Activated naive CD8-positive, alpha-beta T cell treated with anti-CD3 and anti-CD28 coated beads, Interleukin-2, amount 50 U/mL, for 24 hours (primary cell): ENCODE measurements at places on chromosomes 1 and 21.

DNA sequence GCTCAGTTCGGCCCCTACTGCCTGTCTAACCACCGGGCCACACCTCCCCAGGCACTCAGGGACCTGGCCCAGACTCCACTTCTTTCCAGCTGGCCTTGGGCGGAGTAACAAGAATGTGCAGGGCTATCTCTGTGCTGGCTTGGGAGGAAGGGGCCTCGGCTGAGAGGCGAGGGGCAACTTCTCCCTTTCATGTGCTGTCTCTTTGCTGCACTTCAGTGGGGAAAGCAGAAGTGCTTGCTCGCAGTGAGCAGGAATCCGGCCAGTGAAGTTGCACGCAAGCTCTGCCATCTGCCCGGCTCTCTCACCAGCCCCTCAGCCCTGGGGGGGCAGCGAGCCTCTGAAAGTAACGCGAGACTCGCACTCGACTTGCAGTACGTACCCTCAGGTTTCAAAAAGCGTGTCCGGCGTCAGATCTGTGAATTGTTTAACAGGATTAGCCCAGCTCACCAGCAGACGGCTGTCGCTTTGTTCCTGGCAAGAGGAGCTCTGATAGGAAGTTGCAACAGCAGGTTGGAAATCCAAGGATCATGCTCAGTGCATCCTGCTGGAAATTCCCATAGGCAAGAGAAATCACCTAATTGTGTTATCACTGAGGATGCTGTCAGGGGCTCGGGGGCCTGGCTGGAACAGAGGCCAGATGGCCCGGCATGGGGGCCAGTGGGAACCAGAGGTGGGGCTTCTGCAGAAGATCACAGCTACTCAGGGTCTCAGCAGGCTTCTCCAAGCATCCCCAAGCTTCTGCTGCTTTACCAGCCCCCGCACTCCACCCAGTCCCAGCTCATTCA lies 221.1 kb downstream of the NPHP4 start:
- DNase-seq, result no peak

DNA sequence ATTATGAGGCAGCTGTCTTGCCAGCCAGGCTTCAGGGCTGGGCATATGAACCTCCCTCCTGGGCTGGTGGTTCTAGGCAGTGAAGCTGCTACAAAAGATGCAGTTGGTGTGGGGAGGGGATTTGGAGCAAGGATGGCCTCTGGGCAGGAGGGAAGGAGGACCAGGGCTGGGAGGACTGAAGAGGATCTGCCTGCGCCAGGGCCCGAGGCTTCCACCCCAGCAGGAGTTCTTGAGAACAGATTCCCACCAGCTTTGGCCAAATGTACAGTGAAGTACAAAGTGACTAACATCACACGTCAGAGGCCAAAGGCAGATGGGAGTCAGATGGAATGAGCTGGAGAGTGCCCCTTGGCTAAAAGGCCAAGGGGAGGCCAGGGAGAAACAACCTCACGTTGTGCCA lies 62.4 kb downstream of the DDX20 start:
- no peak for DNase-seq

DNA sequence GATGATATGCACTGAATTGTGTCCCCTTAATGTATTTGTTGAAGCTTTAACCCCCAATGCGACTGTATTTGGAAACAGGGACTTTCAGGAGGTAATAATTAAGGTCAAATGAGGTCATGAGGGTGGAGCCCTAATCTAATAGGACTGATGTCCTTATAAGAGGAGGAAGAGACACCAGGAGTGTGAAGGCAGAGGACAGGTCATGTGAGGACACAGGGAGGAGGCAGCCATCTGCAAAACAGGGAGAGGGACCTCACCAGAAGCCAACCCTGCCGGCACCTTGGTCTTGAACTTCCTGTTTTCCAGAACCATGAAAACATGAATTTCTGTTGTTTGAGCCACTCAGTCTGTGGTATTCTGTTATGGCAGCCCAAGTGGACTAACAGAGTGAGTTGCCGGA lies 15.3 kb downstream of the SYF2 start:
- no peak for DNase-seq

- DNase-seq, result no peak
These were observed 31.2 kb downstream of the SLC19A1 start for GRCh38 chr21:45511007-45511406.

DNA sequence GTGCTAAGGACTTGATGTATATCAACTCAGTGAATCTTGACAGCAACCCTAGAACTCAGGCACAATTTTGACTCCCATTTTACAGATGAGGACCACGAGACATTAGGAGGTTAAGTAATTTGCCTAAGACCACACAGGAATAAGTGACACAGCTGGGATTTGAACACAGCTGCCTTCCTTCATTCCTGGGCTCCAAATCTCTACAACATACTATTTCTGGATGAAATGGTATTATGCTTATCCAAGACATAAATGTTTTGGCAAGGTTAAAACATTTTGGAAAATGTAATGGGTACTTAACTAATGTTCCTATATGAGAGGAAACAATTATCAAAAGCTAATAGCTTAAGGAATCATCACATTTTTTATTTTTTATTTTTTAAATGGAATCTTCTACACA lies 4.8 kb downstream of the CLDN8 start:
- no peak for DNase-seq

- DNase-seq, result no peak
These were observed 252.6 kb downstream of the NFIA start for GRCh38 chr1:61334718-61335589.

- DNase-seq, result no peak
These were observed 28.0 kb downstream of the TBX15 start for GRCh38 chr1:118960026-118960561.

DNA sequence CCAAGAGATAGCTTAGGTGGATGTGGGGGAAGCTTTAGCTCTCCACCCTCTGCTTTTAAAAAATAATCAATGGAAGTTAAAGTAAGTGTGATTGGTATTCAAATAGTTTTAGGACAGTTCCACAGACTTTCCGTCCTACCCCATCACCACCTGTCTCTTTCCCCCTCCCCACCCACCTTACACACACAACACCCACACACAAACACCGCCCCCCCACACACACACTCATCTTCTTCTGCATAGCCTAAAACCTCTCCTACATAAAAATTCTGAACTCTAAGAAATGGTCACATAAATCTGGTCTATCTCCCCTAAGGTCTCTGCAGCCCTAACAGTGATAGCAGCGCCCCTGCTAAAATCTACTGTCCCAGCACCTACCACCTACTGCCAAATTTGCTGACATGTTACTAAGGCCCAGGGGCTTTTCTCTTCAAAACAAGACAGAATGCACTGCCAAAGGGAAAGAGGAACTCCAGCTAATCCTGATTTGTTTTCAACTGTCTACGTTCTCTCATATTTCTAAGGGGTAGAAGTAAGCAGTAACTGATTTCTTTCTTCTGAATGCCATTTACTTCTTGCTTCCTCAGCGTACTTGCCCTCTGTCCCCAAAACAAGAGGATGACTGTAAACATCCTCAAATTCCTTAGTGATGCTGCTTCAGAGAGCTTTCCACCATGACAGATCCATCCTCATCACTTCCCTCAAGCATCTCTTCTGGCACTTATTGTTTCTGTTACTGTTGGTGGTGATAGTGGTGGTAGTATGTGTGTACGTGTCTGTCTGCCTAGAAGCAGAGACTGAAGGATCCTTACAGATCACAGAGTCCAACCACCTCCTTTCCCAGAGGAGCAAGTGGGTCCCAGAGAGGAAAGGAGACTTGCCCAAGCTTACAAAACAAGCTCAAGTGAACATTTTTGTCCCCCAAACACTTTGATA lies 56.8 kb downstream of the LUZP1 start:
- no peak for DNase-seq

- DNase-seq, result no peak
These were observed 80.5 kb downstream of the FAM78B start for GRCh38 chr1:166086113-166086883.

GRCh38 chr1:229857585-229857984 lies 209.5 kb upstream of the GALNT2 start:
- DNase-seq, result no peak

DNA sequence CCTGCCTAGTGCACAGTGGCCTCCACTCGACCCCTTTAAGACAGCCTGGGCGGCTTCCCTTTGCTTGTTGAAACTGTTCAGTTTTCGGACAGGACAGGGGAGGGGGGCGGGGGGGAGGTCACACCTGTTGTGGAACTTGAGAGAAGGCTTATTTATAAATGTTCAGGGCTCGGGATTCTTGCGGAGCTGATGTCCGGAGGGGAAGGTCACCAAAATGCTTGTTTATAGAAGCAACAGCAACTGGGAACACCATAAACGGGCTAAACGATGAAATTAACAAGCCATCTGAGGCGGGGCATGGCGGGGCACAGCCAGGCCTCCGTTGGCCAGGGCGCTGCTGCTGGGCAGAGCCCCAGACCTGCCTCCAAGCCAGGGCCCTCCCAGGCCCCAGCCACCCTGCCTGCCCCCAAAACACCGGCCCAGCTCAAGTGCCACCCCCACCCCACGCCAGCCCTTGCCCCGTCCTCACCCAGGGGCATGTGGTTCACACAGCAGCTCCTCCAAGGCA lies 59.8 kb upstream of the CASZ1 start:
- no peak for DNase-seq

- no peak for DNase-seq
These were observed 111.6 kb upstream of the ERRFI1 start for GRCh38 chr1:8137481-8138244.

GRCh38 chr1:219463636-219464035 lies 149.3 kb downstream of the ZC3H11B start:
- no peak for DNase-seq

GRCh38 chr1:172966844-172967540 lies 83.7 kb downstream of the TNFSF18 start:
- peak; percentile 15 for DNase-seq

GRCh38 chr1:227058321-227058751 lies 118.2 kb downstream of the COQ8A start:
- no peak for DNase-seq

- no peak for DNase-seq
These were observed 63.1 kb downstream of the ACOT7 start for GRCh38 chr1:6330410-6330911.

DNA sequence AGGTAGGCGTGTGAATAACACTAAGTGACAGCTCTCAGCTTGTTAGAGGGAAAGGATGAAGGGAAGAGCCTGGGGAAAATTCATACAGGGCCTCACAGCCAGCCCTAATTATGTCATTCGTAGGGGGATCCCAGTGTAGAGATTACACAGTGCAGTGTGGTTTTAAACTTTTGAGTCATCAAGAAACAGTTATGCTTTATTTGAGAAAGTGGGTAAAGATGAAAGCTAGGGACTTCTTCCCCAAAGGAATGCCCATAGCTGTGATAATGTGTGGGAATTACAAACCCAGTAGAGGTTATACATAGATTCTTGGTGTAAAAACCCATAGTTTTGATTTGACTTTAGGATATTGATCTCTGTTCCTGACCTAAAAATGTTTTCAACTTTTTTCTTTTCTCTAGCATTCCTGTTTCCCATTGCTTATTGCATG lies 1.9 kb downstream of the TTF2 start:
- no peak for DNase-seq

- DNase-seq, result no peak
These were observed 3.4 kb upstream of the AHDC1 start for GRCh38 chr1:27607239-27607804.

DNA sequence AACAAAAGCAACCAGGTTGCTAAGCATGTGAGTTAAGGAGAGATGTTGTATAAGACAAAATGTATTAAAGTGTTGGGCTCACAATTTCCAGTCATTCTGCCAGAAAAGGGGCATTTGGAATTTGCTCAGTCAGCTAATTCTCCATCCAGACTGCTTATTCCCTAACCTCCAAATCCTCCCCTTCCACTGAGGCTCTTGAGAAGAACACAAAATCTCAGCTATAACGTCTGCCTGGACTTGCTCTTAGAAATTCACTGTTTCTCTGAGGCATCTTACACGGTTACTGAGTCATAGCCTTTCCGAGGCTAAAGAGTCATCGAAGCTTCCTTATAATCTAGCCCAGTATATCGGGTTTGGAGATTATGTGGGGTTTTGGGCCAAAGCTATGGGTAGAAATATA lies 548.2 kb upstream of the ADGRL4 start:
- no peak for DNase-seq
